Stimulated activated CD4-positive, alpha-beta T cell treated with anti-CD3 and anti-CD28 coated beads, TNF-alpha, amount 100 ng/mL, for 1 hour (primary cell): ENCODE measurements at places on chromosomes 16 and 17.

DNA sequence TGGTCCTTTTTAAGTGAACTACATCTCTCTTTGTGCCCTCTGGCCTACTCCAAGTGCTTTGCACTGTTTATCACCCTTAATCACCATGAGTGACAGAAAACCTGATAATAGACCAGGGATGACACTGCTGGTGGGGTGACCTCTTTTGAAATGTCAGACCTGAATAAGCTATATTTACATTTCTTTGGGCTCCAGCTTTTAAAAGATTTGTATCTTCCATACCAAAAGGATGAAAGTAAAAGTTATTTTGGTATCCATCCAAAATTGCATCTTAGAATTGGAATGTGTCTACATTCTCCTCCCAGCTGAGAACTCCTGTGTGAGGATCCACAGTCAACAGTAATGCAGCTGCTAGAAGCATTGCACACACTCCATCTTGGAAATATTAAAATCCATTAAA lies 370.0 kb downstream of the CDH11 start:
- no peak for DNase-seq

DNA sequence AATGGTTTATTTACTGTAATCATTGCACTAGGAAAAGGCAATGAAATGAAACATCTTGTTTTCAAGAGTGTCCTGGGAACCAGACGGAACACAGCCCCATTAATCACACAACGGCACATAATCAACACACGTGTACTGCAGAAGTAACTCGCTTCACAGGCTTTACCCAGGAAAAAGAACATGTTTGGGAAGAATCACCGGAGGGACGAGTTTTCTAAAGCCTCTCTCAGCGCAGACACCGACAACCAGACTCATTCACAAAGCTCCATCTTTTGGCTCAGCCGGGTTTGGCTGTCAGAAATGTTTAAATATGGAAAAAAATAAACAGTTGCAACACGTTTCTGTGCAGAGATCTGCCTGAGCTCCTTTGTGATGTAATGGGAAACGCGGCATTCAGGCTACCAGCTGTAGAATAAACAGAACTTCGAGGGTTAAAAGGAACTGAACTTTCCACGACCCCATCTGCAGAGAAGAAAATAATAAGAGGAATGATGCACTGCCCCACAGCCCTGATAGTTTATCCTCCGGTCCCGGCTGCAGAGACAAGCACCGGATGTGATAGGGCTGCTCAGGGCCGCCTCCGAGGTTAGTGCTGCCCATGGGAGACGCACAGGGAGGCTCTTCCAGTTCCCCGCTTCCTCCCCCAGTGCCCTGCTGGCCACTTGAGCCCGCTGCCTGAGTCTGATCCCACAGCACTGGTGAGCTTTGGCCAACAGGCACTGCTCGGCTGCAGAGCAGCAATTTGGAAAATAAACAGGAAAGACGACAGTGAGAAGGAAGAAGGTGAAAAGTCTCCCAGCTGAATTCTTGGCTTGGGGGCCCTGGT lies 119.8 kb downstream of the HIC1 start:
- DNase-seq, result no peak

DNA sequence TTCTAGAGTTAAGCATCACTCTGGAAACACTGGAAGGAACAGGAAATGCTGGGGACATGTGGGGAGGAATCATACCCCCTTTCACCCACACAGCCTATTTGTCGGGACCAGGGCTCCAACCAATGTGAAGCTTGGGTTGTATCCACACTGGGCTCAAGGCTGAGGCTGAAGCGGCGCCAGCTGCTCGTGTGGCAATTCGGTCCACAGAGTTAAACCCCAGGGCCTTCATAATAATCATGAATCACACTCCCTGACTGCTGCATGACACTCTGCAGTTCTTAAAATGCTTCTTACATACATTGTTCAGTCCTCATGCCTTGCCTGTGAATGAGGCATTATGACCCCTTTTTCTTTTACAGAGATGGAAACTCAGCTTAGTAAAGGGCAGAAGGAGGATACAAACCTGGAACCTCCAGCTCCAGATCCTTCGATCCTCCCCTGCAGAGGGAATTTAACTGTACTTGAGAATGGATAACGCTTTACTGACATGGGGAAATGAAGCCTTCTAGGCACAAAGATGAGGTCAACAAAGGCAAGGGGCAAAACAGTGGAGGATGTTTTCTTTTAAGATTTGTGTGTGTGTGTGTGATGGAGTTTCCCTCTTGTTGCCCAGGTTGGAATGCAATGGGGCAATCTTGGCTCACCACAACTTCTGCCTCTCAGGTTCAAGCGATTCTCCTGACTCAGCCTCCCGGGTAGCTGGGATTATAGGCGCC lies 72.7 kb downstream of the SOX9 start:
- DNase-seq, result no peak

- DNase-seq, result no peak
These were observed 195.2 kb downstream of the MAP2K6 start for GRCh38 chr17:69609473-69610305.

DNA sequence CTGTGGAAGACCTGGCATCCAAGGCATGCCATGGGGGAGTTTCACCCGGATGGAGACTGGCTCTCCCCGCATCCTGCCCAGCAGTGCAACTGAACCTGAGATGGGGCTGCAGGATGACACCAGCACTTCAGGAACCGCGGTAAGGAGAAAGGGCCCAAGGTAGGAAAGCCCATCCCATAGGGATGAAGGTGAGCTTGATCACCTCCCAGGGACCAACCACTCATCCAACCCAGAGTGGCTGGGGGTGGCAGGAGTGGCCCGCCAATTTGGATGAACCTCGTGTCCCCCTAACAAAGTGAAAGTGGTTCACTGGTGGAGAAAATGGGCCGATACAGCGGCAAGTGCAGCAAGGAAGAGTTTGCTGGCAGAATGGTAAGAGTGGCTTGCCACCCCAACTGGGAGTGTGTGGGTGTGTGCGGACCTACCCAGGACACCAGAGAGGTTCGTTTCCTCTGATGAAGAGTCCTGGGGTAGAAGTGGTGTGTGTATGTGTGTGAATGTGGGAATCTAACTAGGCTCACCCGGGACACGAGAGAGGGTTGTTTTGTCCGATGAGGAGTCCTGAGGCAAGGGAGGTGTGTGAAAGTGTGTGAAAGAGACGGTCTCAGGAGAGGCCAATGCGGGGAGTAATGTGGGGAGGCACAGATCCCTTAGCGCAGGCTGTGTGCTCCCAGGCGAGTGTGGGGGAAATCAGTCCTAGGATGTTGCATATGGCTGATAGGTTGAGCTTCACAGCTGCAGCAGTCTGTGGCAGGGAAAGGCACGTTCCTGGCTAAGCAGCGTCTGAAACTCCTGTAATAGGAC lies 22.6 kb downstream of the ACSM1 start:
- no peak for DNase-seq

GRCh38 chr16:75732871-75733270 lies 6.6 kb upstream of the CPHXL start:
- DNase-seq, result no peak

GRCh38 chr16:66894948-66895688 lies 14.8 kb downstream of the PDP2 start:
- DNase-seq, result peak; percentile 22

- no peak for DNase-seq
These were observed 16.5 kb upstream of the CLEC18C start for GRCh38 chr16:70157105-70157476.

DNA sequence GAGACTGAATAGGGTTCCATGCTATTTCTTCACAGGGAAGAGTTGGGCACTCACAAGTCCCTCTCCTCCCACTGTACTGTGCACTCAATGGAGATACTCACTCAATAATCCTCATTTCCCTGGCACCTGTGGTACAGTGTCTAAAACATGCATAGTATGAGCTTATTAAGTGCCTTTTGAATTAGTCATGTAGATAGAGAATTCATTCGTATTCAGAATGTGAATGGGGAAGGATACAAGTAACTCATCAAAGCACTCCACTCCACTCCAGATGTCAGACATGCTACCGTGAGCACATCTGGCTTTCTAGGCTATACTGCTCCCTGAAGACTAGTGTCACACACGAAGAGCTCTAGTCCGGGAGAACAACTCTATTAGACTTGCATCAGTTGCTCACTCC lies 6.3 kb downstream of the C17orf75 start:
- no peak for DNase-seq

DNA sequence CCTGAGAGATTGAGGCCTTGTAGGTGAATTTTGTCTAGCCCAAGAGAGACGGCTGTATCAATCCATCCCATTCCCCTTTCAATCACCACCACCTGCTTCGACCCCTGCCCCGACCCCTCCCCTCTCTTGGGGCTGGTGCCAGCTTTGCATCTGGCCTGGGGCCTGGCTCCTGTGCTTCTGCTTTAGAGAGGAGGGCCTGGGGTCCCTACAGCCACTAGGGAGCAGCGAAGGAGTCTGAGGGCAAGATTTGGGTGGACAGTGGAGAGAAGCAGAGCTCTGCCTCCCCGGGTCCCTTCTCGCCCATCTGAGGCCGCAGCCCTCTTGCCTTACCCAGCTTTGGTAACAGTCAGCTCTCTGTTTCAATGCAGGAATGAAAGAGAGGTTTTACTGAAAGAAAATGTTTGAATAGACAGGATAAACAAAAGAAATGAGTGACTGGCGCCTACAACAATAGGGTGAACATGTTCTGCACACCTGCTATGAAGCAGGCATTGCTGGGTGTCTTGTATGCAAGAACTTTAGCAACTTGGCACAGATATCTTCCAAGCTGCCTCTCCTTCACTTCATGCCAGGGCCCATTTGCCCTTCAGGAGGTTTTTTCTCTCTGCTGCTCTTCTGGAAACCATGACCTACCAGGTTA lies 57.4 kb downstream of the SLC47A1 start:
- no peak for DNase-seq

- peak; percentile 54 for DNase-seq
These were observed 15.5 kb upstream of the TFAP4 start for GRCh38 chr16:4288148-4288921.

GRCh38 chr17:77119668-77120301 lies 21.0 kb upstream of the SEC14L1 start:
- DNase-seq, result no peak

GRCh38 chr17:72134608-72135394 lies 14.0 kb downstream of the SOX9 start:
- DNase-seq, result no peak

DNA sequence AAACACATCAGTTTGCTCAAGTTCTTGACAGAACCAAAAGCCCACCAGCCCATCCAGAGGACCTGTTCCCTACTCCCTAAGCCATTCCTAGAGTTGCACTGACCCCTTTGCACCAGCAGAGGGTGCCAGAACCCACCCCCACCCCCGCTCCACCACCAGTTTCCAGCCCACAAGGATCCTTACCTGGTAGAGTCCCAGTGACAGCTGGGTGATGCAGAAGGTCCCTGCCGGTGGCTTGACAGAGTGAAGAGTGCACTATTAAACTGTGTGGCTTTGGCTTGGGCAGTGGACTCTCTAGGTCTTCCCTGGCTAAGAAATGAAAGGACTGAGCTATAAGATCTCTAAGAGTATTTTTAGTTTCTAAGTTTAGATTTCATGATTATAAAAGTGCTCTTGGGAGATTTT lies 73.3 kb upstream of the MTMR4 start:
- peak; percentile 10 for DNase-seq

DNA sequence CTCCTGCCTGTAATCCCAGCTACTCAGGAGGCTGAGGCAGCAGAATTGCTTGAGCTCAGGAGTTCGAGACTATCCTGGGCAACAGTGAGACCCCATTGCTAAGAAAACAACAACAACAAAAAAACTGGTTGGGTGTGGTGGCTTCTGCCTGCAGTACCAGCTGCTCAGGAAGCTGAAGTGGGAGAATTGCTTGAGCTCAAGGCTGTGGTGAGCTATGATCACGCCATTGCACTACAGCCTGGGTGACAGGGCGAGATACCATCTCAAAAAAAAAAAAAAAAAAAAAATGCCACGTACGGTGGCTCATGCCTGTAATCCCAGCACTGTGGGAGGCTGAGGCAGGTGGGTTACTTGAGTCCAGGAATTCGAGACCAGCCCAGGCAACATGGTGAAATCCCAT lies 34.1 kb downstream of the NME2 start:
- DNase-seq, result no peak

GRCh38 chr17:35188111-35188510 lies 6.1 kb downstream of the SLC35G3 start:
- DNase-seq, result no peak

- no peak for DNase-seq
These were observed 20.2 kb upstream of the GUCY2D start for GRCh38 chr17:7982173-7982572.
